ENCODE measurements at places on chromosomes 2 and 18. TPM values are rescaled to one million over a fixed set of nuclear protein-coding genes. Genes with fewer than 3 reads are reported as not detected.

GRCh38 chr2:101305492-101306078 lies 2.9 kb downstream of the RNF149 start:
- no peak for DNase-seq
- H3K4me1 ChIP-seq: peaks cover 37% of the 10 kb centered on the region
- no peak overlapping the region for H3K27ac ChIP-seq
- no peaks in the 10 kb centered on the region for H3K27me3 ChIP-seq
- no peak overlapping the region for H3K4me3 ChIP-seq

DNA sequence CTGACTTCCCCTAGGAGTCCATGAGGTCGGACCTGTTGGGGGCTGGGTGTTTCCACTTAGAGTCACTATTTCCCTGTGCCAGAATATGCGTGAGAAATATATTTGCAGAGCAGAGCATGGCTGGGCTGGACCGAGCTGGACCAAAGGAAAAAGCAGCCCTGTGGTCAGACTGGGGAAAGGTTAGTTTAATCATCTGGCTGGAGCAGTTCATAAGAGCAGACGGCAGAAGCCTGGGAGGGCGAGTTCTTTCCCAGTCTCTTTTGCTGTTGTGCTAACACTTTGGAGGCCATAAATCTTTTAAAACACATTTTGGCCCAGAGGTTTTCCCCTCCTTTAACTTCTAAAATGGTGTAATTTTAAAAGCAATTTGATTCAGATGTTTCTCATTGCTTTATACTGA lies 66.5 kb downstream of the GLI2 start:
- no peaks in the 10 kb centered on the region for H3K36me3 ChIP-seq
- DNase-seq: no peak
- H3K4me1 ChIP-seq: peaks cover 13% of the 10 kb centered on the region
- H3K4me3 ChIP-seq: no peak overlapping the region
- H3K27me3 ChIP-seq: no peaks in the 10 kb centered on the region

DNA sequence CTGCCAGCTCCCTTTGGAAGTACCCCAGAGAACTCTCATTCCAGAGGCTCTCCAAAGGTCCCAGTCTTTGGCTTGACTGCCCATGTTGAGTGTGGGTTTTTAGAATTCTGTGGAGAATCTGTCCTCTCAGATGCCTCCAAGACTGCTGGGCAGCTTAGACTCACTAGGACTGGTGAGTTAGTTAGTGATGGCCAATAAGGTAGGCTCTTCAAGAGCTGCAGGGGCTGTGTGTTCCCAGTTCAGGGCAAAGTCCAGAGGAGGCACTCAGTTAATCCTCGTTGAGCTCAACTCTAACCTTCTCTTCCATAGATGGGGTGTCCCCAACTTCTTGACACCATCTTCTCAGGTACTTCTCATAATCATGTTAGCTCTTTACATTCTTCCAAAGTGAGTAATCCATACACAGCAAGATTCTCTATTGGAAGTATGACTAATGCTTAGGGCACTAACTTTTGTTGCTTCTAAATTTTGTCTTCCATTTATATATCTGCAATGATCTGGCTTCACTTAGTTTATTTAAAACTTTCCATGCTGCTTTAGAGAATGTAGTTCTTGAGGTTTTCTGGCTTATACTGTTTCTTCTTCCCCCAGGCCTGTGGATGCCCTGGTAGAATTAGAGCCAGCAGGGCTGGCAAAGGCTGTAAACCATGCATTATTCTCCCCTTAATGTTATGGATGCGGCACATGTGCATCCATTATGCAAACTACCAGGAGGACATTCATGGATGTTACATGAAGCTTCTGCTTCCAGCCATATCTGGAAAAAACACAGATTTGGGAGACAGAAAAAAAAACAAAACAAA lies 88.9 kb downstream of the POLE4 start:
- peaks cover 18% of the 10 kb centered on the region for H3K27me3 ChIP-seq
- H3K4me3 ChIP-seq: no peak overlapping the region
- peaks cover 15% of the 10 kb centered on the region for H3K4me1 ChIP-seq
- H3K27ac ChIP-seq: no peak overlapping the region

Gene AUP1
- total RNA-seq: 116 TPM

Gene MAP3K19
- total RNA-seq: not detected
